DMS79 (cell line): ENCODE measurements at places on chromosomes 3 and 15.

GRCh38 chr3:99638167-99638948, at the start of gene COL8A1:
COL8A1 (plus strand) TSS chr3:99638594; CDS start chr3:99790683, 152,089 bp downstream.
- DNase-seq = no peak

- no peak for DNase-seq
Measured at GRCh38 chr3:27031476-27031875, 337.7 kb downstream of the NEK10 start.

DNA sequence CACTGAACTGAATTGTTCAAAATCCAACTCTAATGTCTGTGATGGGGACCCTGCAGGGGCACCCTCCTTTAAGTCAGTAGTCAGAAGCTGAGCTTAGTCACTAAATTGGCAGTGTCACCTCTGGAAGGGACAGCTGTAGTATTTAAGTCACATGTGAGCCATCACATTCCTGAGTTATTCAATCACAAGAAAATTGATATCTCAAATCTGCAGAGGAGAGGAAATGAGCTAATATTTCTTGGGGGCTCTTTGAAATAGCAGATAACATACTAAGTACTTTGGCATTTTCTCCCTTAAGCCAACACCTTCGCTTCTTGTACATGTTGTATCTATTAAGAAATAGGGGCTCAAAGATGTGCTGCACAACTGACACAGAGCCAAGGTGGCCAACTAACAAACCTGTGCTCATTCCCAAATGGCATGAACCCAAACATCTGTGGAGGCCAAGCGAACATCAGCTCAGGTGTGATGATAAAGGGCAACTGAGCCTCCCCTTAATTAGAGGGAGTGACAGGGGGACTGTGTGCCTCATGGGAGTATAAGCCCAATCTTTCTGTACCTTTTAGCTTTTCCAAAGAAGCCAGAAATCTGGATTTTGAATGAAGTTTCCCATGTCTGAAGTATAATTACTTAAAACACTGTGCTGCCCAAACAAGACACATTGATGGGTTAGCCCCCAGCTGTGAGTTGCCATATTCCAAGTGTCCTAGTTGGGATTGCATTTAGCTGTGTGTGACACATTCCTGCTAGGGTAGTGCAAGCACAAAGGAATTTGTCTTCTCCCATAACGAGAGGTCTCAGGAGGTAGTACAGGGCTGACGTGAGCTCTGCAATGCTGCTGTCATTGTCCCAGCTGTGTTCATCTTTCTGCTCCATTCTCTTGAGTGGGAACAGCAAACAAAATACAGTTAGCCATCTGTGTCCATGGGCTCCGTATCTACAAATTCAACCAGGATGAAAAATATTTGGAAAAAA, 63.3 kb downstream of the ABHD5 start:
- DNase-seq = no peak

GRCh38 chr3:102024270-102024904, 175.1 kb downstream of the NFKBIZ start:
- no peak for DNase-seq
